T-helper 17 cell (primary cell): ENCODE measurements at places on chromosomes 3 and 15.
A peak's percentile ranks its signal among the peaks of the same experiment; 100 is the strongest.

- DNase-seq: no peak
Observed at GRCh38 chr15:95175914-95176658, 944.7 kb downstream of the MCTP2 start.

DNA sequence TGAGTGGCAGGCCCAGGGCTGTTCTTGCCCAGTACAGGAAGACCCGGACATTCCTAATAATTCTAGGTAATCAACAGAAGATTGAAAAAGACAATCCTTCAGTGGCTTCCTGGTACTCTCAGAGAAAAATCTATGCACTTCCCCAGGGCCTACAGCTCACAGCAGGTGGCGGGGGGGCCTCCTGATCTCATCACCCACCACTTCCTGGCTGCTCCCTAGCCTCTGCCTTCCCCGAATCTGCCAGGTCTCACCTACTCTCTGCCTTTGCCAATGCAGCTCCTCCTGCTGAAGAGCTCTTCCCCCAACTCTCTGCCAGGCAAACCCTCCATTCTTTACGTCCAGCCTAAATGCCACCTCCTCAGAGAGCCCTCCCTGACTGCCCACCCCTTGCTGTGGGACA, 37.5 kb downstream of the EHD4 start:
- DNase-seq: peak; percentile 75

DNA sequence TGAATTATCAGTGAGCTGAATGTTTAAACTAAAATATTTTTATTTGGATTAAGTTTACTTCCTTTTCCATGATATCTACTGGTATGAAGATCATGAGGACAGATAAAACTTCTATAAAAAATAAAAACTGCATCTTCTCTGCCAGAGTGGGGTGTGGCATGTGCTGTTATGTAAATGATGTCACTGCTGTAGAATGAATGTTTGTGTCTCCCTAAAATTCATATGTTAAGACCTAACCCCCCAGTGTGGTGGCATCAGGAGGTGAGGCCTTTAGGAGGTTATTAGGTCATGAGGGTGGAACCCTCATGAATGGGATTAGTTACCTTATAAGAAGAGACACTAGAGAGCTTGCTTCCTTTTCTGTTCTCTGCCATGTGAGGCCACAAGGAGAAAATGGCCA, 178.7 kb upstream of the DPH6 start:
- no peak for DNase-seq

DNA sequence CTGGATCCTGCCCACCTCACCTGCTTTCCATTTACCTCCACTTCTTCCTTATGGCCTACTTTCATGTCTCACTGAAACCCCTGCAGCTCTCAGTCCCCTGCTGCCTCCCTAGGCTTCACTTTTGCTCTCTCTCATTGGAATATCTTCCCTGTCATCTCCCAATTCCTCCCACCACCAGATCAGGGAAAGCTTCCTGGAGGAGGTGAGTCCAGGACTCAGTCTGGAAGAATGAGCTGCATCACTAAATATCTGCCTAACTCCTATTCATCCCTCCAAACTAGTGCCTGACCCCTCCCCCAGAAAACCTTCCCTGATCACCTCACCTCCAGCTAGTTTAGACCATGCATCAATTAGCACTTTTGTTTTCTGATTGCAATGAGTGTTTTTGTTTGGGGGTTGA, 37.1 kb downstream of the MRPL46 start:
- no peak for DNase-seq

- no peak for DNase-seq
Observed at GRCh38 chr3:11601446-11602238, 42.1 kb downstream of the VGLL4 start.

DNA sequence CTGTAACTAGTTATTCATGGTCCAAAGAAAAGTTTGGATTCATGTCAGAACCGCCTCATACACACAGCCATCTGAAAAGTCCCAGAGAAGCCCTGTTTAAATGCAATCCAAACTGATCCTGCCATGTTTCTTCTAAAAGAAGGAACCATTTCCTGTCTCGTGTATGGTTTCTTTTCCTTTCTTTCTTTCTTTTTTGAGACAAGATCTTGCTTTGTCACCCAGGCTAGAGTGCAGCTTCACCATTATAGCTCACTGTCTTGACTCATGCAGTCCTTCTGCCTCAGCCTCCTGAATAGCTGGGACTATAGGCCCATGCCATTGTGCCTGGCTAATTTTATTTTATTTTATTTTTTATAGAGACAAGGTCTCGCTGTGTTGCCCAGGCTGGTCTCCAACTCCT, 77.4 kb upstream of the NSMCE3 start:
- DNase-seq: no peak

DNA sequence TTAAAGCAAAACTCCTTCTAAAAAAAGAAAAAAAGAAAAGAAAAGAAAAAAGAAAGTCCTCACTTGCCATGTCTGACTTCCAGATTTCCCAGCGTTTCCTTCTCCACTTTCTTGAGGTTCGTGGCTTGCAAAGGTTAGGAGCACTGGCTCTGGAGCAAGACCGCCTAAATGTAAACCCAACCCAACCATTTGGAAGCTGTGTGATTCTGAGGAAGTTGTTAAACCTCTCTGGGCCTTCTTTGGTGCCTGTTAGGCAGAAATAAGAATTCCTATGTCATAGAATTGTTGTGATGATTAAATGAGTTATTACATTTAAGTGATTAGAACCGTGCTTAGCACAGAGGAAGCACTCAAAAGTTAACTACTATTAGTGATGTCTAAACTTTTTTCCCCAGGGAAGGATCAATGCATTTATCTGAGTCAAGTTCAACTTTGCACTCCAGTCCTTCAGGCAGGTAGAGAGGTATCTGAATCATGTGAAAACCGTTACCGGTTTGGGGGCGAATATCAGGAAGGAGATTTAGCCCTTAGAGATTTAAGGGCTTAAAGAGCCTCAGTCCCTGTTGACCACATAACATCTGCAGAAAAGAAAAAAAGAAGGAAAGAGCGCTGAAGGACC, 78.3 kb upstream of the HES1 start:
- DNase-seq: no peak

DNA sequence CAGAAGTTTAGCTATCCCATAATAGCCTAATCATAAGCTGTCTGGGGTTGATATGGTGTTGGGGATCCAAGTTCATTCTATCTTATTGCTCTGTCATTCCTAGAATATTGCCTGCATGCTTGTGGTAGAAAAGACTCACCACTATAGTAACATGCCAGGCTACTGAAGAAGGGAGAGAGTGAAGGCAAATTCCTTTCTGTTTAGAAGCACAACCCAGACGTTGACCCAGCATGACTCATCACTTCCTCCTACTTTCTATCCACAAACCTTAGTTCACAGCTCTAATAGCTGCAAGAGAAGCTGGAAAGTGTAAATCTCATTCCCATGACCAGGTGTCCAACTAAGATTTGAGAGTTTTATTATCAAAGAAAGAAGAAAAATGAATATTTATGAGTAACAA, 57.8 kb upstream of the NMD3 start:
- DNase-seq: no peak

DNA sequence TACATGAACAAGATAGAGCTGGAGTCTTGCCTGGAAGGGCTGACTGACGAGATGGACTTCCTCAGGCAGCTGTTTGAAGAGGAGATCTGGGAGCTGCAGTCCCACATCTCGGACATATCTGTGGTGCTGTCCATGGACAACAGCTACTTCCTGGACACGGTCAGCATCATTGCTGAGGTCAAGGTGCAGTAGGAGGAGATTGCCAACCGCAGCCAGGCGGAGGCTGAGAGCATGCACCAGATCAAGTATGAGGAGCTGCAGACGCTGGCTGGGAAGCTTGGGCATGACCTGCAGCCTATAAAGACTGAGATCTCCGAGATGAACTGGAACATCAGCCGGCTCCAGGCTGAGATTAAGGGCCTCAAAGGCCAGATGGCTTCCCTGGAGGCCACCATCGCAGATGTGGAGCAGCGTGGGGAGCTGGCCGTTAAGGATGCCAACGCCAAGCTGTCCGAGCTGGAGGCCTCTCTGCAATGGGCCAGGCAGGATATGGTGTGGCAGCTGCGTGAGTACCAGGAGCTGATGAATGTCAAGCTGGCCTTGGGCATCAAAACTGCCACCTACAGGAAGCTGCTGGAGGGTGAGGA, 5.5 kb upstream of the LARP6 start:
- no peak for DNase-seq

DNA sequence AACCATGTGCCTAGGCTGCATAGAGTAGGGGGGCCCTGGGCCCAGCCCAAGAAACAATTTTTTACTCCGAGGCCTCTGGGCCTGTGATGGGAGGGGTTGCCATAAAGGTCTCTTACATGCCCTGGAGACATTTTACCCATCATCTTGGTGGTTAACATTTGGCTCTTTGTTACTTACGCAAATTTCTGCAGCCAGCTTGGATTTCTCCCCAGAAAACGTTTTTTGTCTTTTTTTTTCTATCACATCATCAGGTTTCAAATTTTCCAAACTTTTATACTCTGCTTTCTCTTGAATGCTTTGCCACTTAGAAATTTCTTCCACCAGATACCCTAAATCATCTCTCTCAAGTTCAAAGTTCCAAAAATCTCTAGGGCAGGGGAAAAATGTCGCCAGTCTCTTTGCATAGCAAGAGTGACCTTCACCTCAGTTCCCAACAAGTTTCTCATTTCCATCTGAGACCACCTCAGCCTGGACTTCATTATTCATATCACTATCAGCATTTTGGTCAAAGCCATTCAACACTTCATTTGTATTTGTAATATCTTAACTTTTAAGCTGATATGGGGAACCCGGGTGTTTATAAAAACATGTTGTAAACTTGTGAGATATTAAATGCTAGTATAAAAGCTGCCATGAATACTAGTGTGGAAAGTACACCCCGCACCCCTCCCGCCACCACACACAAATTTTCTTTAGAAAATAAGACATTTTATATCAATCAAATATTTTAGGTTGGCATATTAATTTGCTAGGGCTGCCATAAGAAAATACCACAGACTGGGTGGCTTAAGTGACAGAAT, 56.0 kb upstream of the PLSCR4 start:
- DNase-seq: no peak

DNA sequence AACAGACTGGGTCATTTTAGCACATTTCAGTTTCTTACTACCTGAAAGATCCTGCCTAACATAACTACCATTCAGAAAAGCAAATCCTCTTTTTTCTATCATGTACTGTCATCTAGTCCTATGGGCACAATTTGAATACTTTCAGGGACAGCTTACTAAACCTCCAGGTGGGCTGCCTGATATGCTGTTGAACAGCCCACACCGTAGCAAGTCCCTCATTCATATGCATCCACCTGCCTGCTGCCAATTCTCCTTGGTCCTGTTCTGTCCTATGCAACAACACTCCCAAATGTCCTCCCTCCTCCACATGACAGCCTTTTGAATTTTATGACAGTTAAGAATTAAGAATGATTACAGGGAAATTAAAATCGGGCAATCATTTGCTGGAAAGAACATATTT, 137.9 kb downstream of the KCNAB1 start:
- no peak for DNase-seq

DNA sequence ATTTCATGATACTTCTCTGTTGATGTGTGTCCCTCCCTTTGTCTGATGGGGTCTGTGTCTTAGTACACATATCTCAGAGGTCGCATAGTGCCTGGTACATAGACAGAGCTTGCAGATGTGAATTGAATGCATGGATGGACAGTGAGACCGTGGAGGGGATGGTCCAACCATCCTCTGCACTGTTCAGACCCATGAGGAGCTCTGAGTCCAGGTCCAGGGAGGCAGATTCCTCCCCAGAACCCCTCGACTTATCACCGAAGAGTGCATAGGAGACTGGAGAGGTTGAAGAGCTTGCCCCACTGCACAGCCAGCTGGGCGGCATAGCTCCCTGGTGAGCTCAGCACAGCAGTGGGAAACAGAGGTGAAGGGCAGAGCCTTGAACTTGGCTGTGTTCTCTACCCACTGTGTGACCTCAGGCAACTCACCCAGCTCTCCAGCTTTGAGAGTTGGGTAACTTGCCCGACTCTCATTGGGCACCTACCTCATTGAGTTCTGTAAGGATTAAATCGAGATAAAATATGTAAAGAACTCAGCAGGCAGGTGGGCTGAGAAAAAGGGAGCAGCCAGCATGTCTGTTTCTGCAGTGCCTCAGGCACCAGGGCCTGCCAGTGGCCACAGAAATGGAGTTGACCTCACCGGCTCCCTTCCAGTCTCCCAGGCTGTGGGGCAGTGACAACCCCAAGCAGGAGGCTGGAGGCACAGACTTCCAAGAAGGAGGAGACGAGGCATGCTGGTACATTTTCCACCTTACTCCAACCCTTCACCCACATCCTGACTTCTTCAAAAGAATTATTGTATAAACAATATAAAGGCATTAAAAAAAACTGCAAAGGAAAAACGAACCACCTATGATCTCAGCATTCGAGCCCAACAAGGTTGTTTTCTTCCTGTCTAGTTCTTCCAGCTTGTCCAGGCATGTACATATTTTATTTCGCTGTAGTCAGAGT, 54.1 kb upstream of the TFRC start:
- DNase-seq: no peak

- DNase-seq: no peak
Observed at GRCh38 chr15:62223020-62223419, 57.9 kb upstream of the C2CD4B start.

DNA sequence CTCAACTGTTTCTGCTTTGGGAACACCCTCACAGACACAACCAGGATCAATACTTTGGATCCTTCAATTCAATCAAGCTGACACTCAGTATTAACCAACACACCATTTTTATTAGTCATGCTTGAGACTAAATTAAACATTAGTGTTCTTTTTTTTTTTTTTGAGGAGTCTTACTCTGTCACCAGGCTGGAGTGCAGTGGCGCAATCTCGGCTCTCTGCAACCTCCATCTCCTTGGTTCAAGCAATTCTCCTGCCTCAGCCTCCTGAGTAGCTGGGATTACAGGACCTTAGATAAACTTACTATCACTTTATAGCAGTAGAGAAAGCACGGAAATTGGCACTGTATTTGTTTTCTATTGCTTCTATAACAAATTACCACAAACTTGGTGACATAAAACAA, 2.0 kb upstream of the RAB11A start:
- DNase-seq: no peak

DNA sequence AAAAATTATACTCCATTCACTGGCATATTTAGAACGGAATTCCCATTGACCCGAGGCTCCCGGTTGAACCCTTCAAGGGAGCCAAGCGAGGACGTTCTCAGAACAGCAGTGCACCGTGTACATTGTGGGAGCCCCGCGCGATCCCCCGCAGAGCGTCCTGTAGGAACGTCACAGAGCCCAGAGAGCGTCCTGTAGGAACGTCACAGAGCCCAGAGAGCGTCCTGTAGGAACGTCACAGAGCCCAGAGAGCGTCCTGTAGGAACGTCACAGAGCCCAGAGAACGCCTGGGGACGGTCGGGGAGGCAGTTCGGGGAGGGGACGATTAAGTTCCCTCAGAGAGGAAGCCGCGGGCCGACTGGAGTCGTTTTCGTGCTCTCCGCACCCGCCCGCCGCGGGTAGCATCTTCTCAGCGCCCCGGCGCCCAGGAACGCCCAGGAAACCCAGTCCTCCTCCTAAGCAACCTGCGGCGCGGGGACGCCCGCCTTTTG, 506 bp upstream of the ATP1B3 start:
- peak; percentile 59 for DNase-seq
